ENCODE measurements at places on chromosomes 5 and 9. TPM values are rescaled to one million over a fixed set of nuclear protein-coding genes. Genes with fewer than 3 reads are reported as not detected.

GRCh38 chr5:59893429-59894227, at the start of gene PDE4D:
TSS of gene PDE4D (minus strand) at chr5:59893726.
- DNase-seq = peak; percentile 54

DNA sequence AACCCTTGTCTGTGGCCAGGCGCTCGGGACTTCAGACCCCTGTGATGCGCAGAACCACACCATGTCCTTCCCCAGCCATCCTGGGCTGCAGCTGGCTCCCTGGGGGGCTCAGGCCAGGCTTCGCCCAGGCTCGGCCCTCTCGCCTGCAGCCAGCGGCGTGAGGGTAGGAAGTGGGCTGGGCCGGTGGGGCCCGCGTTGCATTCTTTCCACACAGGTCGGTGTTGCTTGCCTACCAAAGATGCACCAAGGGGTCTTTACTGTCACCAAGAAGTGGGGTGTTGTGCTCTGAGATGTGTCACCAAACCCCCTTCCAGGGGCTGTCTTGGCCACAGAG, 48.3 kb upstream of the RNF130 start:
- no peak for DNase-seq

- DNase-seq = no peak
These were observed 11.6 kb upstream of the KIF27 start for GRCh38 chr9:83932851-83933250.

DNA sequence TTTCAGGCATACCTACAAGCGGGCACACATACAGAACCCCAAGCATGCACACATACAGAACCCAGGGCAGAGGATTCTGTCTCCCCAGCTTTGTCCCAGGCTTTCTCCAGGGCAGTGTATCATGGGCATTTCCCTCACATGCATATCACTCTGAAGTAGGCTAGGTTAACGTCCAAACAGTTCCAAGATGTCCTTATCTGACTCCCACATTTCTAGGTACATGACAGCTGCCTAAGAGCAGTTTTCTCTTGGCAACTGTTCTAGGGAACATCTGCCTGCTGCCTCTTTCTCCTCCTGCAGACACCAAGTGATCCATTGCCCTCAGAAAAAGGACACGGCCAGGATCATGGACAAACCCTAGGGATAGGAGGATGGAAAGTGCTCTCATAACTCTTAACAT, 84.9 kb upstream of the NR3C1 start:
- no peak for DNase-seq

DNA sequence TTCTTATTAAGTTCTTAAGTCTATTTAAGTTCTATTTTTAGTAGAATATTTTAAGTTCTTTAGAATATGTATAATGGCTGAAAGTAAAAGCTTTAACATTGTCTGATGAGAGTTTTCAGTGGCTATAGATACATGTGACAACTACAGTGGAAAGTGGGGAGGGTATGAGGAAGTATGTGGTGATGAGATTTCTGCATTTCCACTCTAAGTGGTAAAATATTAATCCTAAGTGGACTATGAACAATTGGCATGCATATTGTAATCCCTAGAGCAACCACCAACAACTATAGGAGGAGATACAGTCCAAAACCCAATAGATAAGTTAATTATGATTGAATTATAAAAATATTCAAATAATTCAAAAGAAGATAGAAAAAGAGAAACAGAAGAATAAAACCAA, 183.6 kb downstream of the GADD45G start:
- DNase-seq = no peak

Gene CCDC183
- 45.0 TPM for total RNA-seq

GRCh38 chr5:143676802-143677201, 135.2 kb upstream of the HMHB1 start:
- no peak for DNase-seq

Measured in prostate gland (tissue), 2 donors.